ENCODE measurements at places on chromosomes 16 and 17.

DNA sequence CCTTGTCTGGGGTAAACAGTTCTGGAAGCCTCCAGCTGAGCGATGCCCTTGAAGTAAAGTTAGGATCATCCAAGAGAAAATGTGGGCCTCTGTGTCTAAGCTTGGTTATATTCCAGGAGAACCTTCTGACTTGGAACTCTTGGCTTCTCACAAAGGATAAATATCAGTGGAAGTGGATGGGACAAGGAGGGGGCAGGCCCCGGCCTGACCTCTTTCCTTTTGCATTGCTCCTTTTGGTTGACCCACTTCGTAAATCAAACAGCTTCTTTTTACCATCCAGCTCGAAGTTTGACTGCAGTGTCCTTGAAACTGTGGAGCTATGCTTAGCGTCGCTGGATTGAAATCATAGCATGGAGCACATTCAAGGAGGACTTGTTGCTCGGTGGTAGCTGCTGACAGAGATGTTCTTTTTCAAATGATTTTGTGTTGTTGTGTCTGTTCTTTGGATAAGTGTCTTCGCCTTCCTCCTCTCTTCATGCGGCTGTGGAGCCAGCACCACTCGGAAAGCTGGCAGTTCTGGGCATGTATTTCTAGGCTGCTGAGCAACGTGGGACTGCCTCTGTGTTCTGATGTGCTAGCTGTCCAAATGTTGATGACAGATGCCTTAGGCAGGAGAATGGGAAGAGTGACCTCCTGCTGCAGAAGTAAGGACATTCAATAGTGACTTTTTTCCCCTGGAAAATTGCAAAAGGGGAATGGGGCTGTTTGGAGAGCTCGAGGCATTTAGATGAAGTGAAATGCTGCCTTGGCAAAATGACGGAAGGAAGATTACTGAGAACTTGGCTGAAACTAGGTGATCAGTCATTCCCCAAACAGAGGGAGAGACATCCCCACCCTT, 4.5 kb downstream of the MINK1 start:
- no peak for DNase-seq

- DNase-seq, result no peak
Measured at GRCh38 chr17:14826358-14826757, 438.8 kb downstream of the PMP22 start.

DNA sequence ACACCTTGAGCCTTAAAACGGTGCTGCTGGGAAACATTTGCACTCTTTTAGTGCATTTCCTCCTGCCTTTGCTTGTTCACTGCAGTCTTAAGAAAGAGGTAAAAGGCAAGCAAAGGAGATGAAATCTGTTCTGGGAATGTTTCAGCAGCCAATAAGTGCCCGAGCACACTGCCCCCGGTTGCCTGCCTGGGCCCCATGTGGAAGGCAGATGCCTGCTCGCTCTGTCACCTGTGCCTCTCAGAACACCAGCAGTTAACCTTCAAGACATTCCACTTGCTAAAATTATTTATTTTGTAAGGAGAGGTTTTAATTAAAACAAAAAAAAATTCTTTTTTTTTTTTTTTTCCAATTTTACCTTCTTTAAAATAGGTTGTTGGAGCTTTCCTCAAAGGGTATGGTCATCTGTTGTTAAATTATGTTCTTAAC, 4.4 kb downstream of the SOX9 start:
- DNase-seq, result no peak

GRCh38 chr16:81928271-81928918, 82.9 kb downstream of the SDR42E1 start:
- DNase-seq, result no peak

DNA sequence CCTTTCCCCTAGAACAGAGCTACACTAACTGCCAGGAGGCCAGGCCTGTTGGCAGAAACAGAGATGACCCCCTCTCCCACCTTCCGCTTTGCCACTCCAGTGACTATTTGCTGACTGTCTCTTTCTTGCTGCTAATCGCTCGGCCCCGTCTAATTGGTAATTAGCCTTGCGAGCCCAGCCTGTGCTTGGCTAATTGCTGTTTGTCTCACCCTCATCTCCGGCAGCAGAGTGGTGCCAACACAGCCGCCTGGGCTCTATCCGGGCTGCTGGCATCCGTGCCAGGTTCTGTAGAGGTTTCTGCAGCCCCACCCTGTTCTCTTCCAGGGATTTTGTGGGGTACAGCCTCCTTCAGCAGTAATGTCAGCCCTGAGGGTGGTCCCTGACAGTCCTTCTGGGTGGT, 27.4 kb upstream of the PHB1 start:
- DNase-seq, result peak; percentile 1

DNA sequence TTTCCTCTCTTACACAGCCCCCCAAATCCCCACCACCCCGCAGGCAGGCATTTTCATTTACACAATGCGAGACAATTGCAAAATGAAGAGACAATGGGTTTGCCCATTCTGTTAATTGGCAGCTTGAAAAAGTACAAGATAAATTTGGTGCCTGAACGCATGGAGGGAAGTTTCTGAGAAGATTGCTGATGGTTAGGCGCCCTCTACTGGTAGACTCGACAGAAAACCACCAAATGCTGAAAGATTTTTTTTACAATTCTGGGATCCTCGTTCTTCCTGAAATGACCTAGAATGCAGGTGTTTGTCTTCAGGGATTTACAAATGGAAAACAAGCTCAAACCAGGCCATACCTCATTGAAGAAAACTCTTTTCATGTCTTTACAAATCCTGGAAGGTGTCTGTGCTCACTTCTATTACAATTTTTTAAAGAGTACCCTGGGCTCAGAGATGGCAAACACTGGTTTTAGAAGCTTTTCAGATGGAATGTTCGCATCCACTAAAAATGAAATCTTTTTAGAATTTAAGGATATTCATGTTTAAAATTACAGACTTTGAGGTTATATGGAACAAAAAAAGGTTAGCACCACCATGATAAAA, 338.5 kb downstream of the PMP22 start:
- DNase-seq, result peak; percentile 16

DNA sequence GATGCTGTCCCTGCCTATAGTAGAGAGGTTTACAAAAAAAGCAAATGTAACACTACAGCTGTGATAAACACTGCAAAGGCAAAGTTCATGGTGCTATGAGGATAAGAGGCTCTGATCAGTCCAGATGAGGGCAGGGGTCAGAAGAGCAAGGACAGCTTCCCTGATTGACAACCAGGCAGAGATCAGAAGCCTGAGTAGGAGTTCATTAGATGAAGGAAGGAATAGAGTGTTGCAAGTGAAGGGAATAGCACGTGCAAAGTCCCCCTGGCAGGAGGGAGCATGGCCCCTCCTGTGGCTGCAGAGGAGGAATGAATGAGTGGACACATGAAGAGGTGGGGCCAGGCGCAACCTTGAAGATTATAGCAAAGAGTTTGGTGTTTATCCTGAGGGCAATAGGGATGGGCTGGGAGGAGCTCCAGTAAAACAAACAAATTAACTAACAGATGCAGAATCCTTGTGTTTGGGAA, 208.4 kb upstream of the IRX5 start:
- DNase-seq, result no peak

- DNase-seq, result no peak
Measured at GRCh38 chr16:50522324-50522723, 25.9 kb upstream of the NKD1 start.

GRCh38 chr16:3089717-3090592, 9.1 kb downstream of the ZSCAN10 start:
- DNase-seq, result peak; percentile 32

GRCh38 chr17:13073018-13073417, 55.2 kb upstream of the ELAC2 start:
- DNase-seq, result no peak

GRCh38 chr17:7293816-7294613, 424 bp downstream of the YBX2 start:
- no peak for DNase-seq

- DNase-seq, result no peak
Measured at GRCh38 chr17:76948301-76948700, 80.1 kb downstream of the MGAT5B start.

DNA sequence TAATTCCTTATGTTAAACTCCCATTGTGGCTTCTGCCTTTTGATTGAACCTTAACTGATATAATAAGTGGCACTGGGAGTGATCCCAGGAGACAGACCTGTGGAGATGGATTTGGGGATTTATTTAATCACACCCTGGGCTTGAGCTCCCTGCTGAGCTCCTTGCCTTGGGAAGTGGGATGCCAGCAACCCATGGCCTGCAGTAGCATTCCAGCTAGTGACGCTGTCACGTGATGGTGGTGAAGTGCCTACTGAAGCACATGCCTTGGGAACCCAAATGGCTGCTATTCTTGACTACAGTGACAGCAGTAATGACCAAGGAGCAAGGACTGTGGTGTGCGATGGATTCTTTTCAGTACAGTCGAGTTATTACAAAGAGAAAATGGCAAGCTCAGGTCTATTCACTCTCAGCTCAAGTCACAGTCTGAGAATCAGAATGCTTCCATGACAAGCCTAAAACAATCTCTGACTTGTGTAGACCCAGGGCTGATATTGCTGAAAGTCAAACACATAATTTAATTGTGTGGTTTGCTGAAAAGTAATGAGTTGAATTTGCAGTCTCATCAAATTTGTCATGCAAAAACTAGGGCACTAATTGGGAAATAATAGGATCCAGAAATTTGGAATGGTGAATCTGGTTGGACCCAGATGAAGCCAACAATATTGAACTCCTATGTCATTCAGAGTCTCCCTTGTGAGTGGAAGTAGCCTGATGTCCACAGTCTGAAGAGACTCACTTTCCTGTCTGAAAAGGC, 47.1 kb downstream of the BCL7C start:
- DNase-seq, result no peak

GRCh38 chr17:31915456-31916100, 14.1 kb upstream of the UTP6 start:
- DNase-seq, result no peak

GRCh38 chr17:51505450-51505849, 245.1 kb downstream of the UTP18 start:
- DNase-seq, result no peak

- no peak for DNase-seq
Measured at GRCh38 chr16:72474501-72475123, 302.7 kb upstream of the PMFBP1 start.

- DNase-seq, result no peak
Measured at GRCh38 chr17:41010441-41010840, 1.5 kb upstream of the KRTAP3-1 start.

DNA sequence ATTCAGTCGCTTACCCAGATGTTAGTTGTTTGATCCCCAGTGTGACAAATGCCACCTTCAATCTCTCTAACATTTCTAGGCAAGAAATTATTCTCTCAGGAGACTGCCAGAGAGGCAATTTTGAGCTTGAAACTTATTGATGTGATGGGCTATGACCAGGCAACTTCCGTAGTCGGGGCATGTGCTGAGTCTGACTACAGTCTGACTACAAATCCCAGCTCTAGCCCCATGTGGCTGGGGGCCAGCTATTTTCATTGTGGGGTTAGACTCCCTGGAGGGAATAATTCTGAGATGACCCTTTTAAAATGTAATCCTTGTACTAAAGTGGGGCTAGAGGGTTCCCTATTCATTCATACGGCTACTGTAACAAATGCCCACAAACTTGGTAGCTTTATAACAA, 65.9 kb downstream of the RBFOX1 start:
- no peak for DNase-seq

DNA sequence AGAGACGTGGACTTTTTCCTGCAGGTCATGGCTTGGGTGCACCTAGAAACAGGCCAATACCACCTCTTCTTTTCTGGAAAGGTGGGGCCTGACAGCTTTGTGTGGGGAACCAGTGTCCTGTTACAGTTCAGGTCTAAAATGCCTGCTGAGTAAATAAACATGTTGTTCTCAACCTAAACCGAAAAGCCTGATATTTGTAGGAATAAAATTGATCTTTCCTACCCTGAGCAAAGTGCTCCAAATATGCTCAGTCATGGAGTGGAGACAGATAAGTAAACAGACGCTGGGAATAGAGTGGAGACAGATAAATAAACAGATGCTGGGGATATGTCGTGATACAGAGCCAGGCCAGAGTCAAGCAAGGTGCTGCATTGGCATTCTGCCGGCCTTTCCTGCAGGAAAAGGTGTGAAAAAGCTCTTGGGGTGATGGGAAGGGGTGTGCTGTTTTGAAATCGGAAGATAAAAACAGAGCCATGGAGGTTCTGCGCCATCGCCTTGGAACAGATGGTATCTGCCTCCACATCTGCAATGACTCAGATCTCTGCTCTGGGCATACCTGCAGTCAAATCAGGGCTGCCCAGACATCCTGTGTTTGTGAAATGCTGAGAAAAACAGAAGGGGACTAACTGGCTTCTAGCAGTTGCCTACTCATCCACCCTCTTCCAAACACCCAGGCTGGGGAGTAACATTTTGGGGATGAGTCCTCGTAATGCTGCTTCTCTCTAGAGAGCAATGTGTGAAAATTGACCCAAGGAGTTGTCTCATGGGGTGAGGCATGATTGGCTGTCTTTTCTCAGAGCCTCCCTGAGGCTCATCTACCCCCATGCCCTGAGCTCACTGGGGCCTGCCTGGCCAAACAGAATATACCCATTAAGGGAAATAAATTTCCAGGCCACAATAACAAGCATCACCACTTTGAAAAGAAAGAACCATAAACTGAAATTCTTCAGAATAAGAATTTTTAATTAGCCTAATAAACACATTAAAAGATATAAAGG, 16.8 kb upstream of the TRPV2 start:
- no peak for DNase-seq

- peak; percentile 92 for DNase-seq
Measured at GRCh38 chr16:57639172-57639887, 10.9 kb downstream of the ADGRG1 start.

- no peak for DNase-seq
Measured at GRCh38 chr17:45197108-45197507, 24.6 kb upstream of the FMNL1 start.

GRCh38 chr16:55853114-55853513, 20.2 kb upstream of the CES1 start:
- DNase-seq, result no peak

DNA sequence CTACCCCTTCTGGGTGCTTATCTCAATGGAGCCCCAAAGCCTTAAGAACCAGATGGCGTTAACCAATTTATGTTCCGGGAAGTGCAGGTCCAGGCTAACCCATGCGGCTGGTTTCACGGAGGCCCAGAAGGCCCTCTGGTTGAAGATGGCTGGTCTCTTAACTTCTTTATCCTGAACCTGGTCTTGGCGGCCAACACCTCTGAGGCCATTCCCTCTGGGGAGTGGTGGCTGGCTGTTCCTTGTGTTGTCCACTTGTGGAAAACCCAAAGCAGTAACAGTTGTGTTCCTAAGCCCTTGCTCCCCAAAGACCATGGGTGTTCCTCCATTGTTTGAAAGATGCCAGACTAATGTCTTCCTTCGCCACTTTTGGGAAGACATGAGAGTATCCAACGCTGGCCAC, 1.5 kb downstream of the CDYL2 start:
- no peak for DNase-seq

- DNase-seq, result no peak
Measured at GRCh38 chr17:44844390-44844830, 3.3 kb upstream of the HIGD1B start.

GRCh38 chr16:74466872-74467271, 45.6 kb upstream of the CLEC18B start:
- no peak for DNase-seq

All from NCI-H1092 treated with DMSO at 0.1 percent for 48 hours (cell line).